Activated naive CD8-positive, alpha-beta T cell treated with anti-CD3 and anti-CD28 coated beads, Interleukin-2, amount 10 ng/mL, durations not matched to agents 7 days and 5 days (primary cell): ENCODE measurements at places on chromosomes 5 and 9. TPM values are rescaled to one million over a fixed set of nuclear protein-coding genes. Genes with fewer than 3 reads are reported as not detected.

DNA sequence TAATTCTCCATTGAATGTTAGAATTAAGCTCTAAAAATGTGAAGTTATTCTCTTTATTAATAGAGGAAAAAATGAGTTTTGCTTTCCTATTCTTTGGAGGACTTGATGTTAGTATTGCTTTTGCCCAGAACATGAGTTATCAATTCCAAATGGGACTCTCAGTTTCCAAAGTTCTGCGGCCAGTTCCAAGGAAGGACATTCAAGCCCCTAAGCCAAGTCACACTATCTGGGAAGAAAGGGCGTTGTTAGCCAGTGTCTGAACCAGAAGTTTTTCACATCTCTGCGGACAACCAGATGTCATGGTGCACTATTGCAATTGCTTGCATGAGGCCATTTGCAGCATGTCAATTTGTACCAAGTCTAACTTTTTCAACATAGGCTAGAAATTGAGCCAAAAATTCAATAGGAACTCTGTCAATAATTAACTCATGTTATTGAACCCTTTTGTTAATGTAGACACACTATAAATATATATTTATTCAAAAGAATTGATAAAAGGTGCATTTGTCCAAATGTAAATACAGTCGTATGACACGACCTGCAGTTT lies 183.3 kb upstream of the PIK3R1 start:
- H3K4me3 ChIP-seq = no peak overlapping the region
- DNase-seq = no peak
- H3K4me1 ChIP-seq = no peaks in the 10 kb centered on the region
- H3K27ac ChIP-seq = no peak overlapping the region
- peaks cover 3% of the 10 kb centered on the region for H3K27me3 ChIP-seq

DNA sequence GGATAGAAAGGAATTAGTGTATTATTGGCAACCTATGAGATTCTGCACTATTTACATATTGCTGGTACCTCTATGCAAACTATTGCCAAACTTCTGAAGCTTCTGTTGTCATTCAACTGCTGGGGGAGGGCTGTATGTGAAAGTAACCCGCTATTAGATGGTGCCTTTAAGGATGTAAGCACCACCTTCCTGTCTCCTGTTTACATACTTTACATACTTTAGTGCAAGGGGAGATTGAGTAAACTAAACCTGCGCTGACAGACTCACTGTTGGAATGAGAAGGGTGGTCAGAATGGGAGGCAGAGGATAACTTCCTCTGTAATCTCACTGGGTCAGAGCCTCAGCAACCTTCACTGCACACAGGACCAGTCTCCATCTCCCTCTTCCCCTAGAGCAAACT lies 123.8 kb downstream of the NR3C1 start:
- no peaks in the 10 kb centered on the region for H3K27me3 ChIP-seq
- H3K4me1 ChIP-seq = peaks cover 1% of the 10 kb centered on the region
- no peak overlapping the region for H3K27ac ChIP-seq
- no peak for DNase-seq
- no peak overlapping the region for H3K4me3 ChIP-seq

DNA sequence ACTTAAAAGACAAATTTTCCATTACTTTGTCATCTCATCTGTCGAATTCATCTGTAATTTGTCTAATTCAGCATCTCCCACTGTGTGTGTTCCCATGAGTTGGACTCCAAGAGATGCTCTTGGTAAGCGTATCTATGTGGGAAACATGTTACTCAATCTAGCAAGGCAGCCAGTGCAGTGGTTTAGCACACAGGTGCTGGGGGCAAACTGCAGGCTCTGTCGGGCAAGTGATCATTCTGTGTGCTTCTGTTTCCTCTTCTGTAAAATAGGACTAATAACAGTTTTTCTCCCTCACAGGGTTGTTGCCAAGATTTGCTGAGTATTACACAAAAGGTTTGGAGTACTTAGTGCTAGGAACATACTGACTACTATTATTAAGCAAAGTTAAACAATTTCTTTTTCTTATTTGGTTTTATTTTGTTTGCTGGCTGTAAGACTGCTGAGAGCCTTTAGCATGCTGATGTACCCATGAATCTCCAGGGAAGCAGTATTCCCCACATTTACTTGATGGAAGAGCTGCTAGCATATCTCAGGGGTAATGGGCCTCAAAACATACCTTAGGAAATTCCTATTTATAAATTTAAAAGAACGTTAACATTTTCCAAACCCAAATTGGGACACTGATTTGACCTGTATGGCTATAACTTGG lies 709 bp upstream of the GAPT start:
- H3K4me3 ChIP-seq = no peak overlapping the region
- peaks cover 16% of the 10 kb centered on the region for H3K27me3 ChIP-seq
- no peak overlapping the region for H3K27ac ChIP-seq
- no peak for DNase-seq
- H3K36me3 ChIP-seq = no peaks in the 10 kb centered on the region

Gene OSMR
- not detected for total RNA-seq

Gene RETREG1
- 50.9 TPM for total RNA-seq
